ENCODE measurements at places on chromosomes 4 and X. TPM values are rescaled to one million over a fixed set of nuclear protein-coding genes. Genes with fewer than 3 reads are reported as not detected.

DNA sequence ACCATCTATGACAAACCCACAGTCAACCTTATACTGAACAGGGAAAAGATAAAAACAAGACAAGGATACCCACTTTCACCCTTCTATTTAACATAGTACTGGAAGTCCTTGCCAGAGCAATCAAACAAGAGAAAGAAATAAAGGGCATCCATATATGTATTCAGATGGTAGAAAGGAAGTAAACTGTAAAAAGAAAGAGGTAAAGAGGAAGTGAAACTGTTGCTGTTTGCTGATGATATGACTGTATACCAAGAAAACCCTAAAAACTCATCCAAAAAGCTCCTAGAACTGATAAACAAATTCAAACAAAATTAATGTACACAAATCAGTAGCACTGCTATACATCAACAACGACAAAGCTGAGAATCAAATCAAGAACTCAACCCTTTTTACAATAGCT, 538.7 kb upstream of the PABPC4L start:
- DNase-seq: no peak

DNA sequence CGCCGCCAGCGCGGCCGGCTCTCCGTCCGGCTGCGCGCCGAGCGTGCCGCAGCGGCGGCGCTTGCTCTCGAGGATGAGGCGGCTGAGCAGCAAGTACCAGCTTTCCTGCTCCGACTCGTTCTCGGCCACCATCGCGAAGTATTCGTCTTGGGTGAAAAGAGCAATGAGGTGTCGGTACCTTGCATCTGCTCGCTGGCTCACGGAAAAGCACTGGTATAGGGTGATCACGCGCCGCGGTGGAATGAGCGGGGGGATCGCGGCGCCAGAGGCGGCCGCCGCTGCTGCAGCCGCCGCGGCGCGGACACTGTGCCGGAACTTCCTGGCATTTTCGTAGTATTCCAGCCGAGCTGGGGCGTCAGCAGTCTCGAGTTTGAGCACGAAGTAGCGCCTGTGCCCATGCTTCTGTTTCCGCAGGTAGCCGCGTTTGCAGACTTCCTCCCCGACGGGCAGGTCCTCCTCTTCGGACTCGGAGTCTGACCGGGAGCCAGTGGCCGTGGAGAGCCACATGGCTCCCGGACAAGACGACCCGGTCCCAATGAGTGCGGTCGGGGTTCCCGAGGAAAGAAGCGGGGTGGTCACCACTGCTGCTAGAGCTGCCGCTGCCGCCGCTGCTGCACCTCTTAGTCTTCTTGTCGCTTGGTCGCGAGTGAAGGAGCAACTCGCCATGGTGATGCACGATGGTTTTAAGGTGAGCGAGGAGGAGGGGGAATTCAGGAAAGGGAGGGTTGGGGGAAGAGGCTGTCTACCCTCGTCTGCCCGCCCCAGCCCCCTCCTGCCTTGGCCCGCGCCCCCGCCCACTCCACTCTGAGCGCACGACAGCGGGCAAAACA, 469 bp downstream of the IRS4 start:
- no peak for DNase-seq

GRCh38 chr4:78155616-78156105, 98.5 kb downstream of the FRAS1 start:
- no peak for DNase-seq

GRCh38 chr4:109243871-109244270, 58.6 kb downstream of the COL25A1 start:
- no peak for DNase-seq

TLR10 gene
- 8.9 TPM for total RNA-seq

TBX22 gene
- 0.05 TPM for total RNA-seq

KCND1 gene
- total RNA-seq: 0.19 TPM
